ENCODE measurements at places on chromosomes 11 and 22.

DNA sequence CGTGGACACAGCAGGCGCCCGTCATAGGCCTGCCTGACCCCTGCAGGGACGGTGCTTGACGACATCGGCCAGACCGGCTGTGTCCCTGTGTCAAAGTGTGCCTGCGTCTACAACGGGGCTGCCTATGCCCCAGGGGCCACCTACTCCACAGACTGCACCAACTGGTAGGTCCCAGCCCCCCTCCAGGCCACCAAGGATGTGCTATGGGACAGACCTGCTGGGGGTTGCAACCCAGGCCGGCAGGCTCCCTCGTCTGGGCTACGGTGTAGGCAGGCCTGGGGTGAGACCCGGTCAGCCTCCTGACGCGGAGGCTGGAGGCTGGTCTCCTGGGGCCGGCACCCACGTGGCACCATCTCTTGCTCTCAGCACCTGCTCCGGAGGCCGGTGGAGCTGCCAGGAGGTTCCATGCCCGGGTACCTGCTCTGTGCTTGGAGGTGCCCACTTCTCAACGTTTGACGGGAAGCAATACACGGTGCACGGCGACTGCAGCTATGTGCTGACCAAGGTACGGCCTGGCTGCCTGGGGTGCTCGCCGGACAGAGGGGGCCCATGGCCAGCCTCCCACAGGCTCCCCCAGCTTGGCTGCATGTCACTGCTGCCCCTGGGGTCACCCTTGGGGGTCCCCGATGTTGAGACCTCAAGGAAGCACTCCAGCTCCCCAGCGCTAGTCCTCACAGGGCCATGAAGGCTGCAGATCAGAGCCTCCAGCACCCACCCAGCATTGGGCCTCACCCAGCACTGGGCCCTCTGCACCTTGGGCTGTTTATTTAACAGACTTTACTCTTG is 7.7 kb downstream of the MUC5AC start:
- DNase-seq: no peak

GRCh38 chr11:87394924-87395323 is 357.2 kb downstream of the TMEM135 start:
- no peak for DNase-seq

DNA sequence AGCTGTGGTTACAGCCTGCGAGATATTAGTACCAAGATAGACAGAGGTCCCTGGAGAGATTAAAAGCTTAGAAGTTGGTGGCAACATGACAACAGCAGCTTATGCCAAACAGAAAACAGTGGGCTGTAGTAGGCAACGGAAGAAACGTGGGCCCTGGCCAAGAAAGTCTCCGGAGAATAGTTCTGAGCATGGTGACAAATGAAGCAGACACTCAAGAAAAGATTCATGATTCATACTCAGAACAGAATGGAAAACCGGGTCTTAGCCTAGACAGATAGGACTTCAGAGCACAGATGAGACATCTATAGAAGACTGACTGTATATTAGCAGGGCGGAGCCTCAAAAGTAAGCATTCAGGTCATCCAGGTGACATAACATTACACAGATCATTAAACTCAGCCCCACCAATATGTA is 727.4 kb downstream of the ETS1 start:
- DNase-seq: no peak

DNA sequence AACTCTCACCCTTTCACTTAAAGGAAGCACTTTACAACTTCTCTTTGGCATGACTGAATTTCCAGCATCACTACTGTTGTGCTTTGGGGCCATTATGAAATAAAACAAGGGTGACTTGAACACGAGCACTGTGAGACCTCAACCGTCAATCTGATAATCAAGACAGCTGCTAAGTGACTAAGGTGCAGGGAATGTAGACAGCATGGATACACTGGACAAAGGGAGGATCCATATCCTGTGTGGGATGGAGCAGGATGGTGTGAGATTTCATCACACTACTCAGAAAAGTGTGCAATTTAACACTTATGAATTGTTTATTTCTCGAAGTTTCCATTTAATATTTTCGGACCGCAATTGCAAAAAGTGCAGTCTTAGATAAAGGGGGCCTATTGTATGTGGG is 16.1 kb upstream of the EXPH5 start:
- no peak for DNase-seq

DNA sequence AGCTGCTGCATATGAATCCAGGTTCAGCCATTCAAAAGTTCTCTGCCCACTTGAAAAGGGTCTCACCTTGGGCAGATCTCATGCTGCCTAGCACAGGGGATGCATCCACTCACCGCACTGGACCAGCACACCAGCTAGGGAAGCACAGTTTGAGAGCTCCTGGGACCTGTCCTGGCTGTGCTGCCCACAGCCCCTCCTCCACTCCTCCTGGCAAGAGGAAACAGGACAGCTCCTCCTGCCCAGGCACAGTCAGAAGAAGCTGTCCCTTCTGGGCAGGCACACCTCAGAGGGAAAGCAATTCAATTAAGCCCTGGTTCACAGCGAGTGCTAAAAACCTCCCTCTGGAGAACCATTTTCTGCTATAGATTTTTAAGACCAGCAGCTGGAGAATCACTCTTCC is 146.7 kb downstream of the ST3GAL4 start:
- no peak for DNase-seq

DNA sequence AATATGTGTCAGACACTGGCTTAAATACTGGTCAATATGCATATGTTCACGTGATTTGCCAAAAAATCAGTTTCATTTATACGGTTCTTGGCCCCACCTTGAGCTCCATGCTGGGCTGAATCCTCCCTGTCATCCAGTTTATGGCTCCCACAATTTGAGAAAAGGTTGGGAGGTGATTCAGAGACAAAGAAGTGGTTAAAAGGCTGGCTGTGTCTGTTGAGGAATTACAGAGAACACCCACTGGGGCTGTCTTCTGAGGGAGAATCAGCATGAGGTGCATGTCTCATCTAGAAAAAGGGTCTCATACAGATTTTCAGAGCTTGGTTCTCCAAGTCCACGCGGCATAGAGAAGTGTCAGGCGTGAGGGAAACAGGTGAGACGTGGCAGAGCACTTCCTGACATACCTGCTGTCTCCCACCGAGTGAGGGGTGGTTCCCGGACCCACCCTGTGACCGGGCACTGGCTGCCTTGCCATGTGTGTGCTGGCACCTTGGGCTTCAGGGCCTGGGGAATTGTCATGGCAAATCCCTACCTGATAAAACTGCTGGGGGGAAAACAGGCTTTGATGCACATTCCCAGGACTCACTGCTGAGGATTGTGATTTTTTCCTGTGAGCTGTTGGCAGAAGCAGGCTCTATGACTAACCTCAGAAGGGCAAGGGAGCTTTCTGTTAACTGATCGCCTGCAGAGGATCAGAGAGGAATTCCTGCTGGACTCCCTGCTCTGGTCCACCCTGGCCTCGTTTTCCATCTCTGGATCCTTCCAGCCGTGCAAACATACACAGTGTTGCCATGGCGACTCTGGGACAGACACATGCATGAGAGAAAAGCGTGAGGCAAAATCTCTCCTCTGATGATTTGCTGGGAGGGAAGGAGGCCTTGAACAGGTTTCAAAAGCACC is 223.6 kb downstream of the ADAMTS15 start:
- no peak for DNase-seq

DNA sequence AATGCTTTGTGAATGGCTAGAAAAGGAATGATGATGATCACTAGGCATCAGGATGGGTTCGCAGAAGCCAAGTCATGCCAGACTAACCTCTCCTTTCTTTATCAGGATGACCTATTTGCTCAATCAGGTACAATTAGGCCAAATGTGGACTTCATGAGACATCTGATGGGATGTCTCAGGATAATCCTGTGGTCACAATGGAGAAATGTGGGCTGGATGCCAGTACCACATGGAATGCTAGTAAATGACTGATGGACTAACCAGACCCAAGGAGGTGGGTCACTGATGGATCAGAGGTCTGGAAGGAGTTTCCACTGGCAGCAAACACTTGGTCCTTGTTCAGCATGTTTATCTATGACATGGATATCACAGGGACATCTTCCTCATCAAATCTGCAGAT is 94.8 kb upstream of the PHOX2A start:
- DNase-seq: no peak
